Activated CD4-positive, alpha-beta T cell treated with anti-CD3 and anti-CD28 coated beads, Interleukin-2, amount 10 ng/mL, durations not matched to agents 7 days and 5 days (primary cell): ENCODE measurements at places on chromosomes 11 and 22. TPM values are rescaled to one million over a fixed set of nuclear protein-coding genes. Genes with fewer than 3 reads are reported as not detected.

PHF21B gene
- not detected for total RNA-seq

FOLR2 gene
- not detected for total RNA-seq

HTATIP2 gene
- total RNA-seq = 40.7 TPM

SCGB1A1 gene
- not detected for total RNA-seq

HTR3A gene
- total RNA-seq = not detected

MUC6 gene
- not detected for total RNA-seq

SMTNL1 gene
- total RNA-seq = not detected

RBMXL2 gene
- total RNA-seq = not detected

DBX1 gene
- not detected for total RNA-seq

TMEM126A gene
- total RNA-seq = 30.7 TPM

LARGE1 gene
- total RNA-seq = 0.21 TPM

PHOX2A gene
- total RNA-seq = not detected

SWAP70 gene
- total RNA-seq = 9.0 TPM

VWCE gene
- total RNA-seq = 1.7 TPM

GLYATL1B gene
- not detected for total RNA-seq

GRAP2 gene
- total RNA-seq = 138 TPM

HSCB gene
- total RNA-seq = 8.9 TPM

VSTM5 gene
- total RNA-seq = not detected

MYOD1 gene
- not detected for total RNA-seq

DDX6 gene
- total RNA-seq = 180 TPM

IFITM10 gene
- 1.3 TPM for total RNA-seq

APOBEC3B gene
- total RNA-seq = 8.8 TPM

SERHL2 gene
- 0.97 TPM for total RNA-seq

FAM111B gene
- 106 TPM for total RNA-seq

MMP12 gene
- not detected for total RNA-seq

C11orf42 gene
- total RNA-seq = not detected

OR2D2 gene
- not detected for total RNA-seq

SCN4B gene
- 0.10 TPM for total RNA-seq

DERL3 gene
- 9.0 TPM for total RNA-seq

PKDREJ gene
- not detected for total RNA-seq

OR9G1 gene
- not detected for total RNA-seq

MS4A3 gene
- not detected for total RNA-seq

THRSP gene
- total RNA-seq = not detected

SUSD2 gene
- total RNA-seq = 1.0 TPM

UBE2L3 gene
- total RNA-seq = 64.6 TPM

ZNF280B gene
- total RNA-seq = 1.9 TPM

TBX1 gene
- not detected for total RNA-seq

RAPSN gene
- total RNA-seq = 0.50 TPM

C11orf86 gene
- total RNA-seq = not detected
